Activated T-helper 1 cell treated with anti-CD3 and anti-CD28 coated beads, Interleukin-2, amount 50 U/mL, for 16 hours (primary cell): ENCODE measurements at places on chromosomes 2 and 18.

- DNase-seq, result no peak
Measured at GRCh38 chr2:225510796-225511195, 111.3 kb downstream of the NYAP2 start.

DNA sequence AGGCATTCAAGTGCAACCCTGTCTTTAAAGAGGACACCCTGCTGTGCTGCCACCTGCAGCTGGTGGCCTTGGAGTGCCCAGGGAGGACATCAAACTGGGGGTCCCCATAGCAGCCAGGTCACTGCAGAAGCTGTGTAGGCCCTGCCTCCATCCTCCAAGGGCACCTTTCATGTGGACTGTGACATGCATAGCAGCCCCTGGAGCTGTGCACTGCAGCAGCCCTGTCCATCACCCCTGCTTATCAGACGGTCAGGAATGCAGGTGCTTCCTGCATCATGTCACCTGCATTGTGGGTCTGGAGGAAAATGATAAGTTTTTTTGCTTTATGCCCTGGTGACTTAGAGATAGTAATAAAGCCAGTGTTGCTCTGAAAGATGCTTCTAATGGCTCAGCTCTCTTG lies 155.7 kb downstream of the DYSF start:
- no peak for DNase-seq

- DNase-seq, result no peak
Measured at GRCh38 chr2:171386627-171387026, 47.2 kb downstream of the METTL8 start.

- no peak for DNase-seq
Measured at GRCh38 chr2:203675086-203675485, 31.4 kb upstream of the CD28 start.

DNA sequence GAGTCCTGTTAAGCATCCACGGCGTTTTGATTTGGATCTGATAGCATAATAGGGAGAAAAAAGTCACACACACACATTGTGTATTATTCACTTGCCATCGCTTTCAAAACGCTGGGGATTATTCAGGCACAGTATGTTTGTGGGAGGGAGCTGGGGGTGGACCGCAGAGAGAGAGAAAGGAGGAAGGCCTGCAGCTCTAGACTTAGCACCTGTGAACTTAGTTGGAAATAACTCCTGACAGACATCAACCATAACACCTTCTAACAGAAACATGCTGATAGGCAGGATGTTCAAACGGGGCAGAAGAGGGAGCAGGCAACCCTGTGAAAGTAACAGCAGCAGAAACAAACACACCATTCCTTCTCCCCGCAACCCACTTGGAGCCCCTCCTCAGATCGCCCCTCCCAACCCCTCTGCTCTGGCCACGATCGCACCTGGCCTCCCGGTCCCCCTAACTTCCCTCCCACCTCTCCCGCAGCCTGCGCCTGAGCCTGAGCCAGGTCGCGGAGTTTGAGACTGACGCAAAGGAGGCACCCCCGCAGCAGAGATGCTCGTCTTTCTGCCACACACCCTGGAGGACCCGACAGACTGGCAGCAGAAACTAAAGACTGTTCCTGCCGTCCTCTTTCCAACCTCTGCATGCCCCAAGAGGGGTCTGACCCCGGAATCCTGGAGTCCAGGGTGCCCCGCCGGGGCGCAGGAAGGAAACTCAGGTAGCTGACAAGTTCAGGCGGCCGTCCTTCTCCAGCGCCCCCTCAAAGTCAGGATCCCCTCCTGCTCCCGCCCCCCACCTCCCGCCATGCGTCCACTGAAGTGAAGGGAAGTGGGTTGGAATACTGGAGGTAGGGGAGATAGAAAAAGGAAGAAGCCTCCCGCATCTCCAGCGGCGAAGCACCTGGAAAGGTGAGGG lies 738 bp downstream of the CHST9 start:
- no peak for DNase-seq

DNA sequence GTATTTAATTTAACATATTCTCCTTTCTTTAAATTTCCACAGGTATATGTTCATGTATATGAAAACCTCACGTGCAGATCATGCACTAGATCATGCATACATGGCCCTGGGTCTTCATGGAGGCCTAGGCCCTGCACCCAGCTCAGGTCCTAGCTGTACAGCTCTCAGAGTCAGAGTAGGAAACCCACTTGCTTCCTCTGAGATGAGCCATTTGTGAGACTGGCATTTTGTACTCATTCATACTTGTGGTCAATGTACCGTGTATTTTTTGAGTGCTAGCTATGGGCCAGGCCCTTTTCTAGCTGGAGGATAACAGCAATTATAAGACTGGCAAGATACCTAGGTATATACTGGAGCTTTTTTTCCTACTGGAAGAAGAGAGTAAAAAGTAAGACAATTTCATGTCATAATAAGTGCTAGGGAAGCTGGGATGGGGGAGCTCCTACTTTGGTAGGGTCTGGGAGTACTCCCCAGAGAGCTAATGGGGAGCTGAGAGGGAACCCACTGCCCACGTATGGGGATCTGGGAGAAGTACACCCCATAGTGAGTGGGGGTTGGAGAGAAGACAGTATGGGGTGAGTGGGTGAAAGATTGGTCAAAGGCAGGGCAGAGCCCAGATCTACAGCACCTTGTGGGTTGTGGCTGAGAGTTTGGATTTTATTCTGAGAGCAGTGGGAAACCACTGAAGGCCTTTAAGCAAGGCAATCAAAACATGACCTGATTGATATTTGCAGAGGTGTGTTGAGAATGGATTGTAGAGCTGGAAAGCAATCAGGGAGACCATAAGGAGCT lies 72.0 kb downstream of the POLE4 start:
- no peak for DNase-seq
